Dermis microvascular lymphatic vessel endothelial cell (primary cell): ENCODE measurements at places on chromosomes 2 and 18. TPM values are rescaled to one million over a fixed set of nuclear protein-coding genes. Genes with fewer than 3 reads are reported as not detected.

Gene PSMA8
- total RNA-seq, result not detected in 2 replicates

Gene SH3RF3
- 4.5 and 8.9 TPM in 2 replicates for total RNA-seq

Gene SCYGR1
- not detected in 2 replicates for total RNA-seq

Gene BUB1
- 11.0 and 25.8 TPM in 2 replicates for total RNA-seq

Gene UGT1A4
- total RNA-seq, result not detected in 2 replicates

Gene RAD51AP2
- not detected in 2 replicates for total RNA-seq

Gene ABCA12
- total RNA-seq, result not detected in 2 replicates

Gene FBXO41
- total RNA-seq, result 0.13 and 0.25 TPM in 2 replicates

Gene TACR1
- total RNA-seq, result not detected in 2 replicates

Gene DNAJC5G
- total RNA-seq, result 0.39 and 1.0 TPM in 2 replicates

Gene SIX3
- total RNA-seq, result not detected in 2 replicates

Gene CYP27C1
- under 0.01 TPM in 1 of 2 replicates, not detected in the other for total RNA-seq

Gene DBI
- total RNA-seq, result 77.0 and 103 TPM in 2 replicates

Gene TMEM198
- not detected in 2 replicates for total RNA-seq
